SJCRH30 (cell line): ENCODE measurements at places on chromosomes 7 and 10. TPM values are rescaled to one million over a fixed set of nuclear protein-coding genes. Genes with fewer than 3 reads are reported as not detected.

Gene IMPDH1
- 43.2 and 47.9 TPM in 2 replicates for total RNA-seq

DNA sequence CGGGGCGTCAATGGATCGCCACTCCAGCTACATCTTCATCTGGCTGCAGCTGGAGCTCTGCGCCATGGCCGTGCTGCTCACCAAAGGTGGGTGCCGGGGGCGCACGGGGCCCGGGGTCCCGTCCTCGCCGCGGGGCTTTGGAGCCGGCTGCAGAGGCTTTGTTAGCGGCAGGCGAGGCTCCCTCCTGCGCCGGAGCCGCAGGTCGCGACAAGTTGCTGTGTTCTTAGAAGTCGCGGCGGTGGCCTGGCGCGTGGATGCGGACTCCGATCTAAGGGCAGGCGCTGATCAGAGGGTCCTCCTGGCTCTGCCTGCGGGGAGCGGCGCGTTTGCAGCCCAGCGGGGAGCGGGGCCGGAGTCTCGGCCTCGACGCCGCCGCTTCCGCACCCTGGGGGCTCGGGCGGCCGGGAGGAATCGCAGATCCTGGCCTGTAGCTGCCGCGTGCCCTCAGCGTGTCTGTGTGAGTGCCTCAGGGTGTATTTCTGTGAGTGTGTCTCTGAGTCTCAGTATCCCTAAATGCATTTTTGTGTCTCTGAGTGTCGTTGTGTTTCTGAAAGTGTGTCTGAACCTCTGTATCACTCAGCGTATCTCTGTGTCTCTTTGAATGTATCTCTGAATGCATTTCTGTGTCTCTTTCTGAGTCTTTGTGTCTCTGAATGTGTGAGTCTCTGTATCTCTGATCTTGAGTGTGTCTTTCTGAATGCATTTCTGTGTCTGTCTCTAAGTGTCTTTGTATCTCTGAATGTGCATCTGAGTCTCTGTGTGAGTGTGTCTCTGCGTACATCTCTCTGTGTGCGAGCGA lies 766 bp downstream of the BAMBI start:
- peak; percentile 52 for DNase-seq

- DNase-seq = no peak
Measured at GRCh38 chr7:28330384-28331070, 81.8 kb upstream of the CREB5 start.

DNA sequence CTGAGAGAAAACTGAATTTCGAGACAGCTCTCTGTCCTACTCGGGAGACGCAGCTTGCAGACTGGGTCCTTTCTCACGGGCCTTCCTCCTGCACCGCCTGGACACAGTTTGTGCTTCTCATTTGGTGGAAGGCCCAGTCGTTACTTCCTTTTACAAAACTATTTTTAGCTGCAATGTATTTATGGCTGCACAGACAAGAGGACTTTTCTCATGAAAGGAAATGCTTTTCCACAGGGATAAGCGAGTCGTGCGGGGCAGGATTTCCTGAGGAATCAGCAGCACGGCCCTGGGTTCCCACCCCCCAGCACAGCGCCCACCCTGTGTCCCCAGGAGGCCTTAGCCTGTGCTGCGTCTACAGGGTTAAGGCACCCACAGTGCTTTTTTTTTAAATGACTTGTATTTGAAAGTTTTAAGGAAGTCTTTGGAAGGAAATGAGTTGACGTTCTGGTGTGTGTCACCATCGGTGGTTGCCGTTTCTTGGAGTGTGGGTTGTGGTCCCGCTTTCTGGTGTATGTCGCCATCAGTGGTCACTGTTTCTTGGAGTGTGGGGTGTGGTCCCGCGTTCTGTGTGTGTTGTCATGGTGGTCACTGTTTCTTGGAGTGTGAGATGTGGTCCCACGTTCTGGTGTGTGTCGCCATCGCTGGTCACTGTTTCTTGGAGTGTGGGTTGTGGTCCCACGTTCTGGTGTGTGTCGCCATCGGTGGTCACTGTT lies 50.9 kb downstream of the INPP5A start:
- DNase-seq = no peak

- DNase-seq = no peak
Measured at GRCh38 chr10:114507449-114507848, 103.1 kb upstream of the AFAP1L2 start.

- DNase-seq = no peak
Measured at GRCh38 chr10:11195623-11196022, 178.0 kb downstream of the CELF2 start.

GRCh38 chr10:18313140-18313530 lies 172.9 kb downstream of the CACNB2 start:
- no peak for DNase-seq

DNA sequence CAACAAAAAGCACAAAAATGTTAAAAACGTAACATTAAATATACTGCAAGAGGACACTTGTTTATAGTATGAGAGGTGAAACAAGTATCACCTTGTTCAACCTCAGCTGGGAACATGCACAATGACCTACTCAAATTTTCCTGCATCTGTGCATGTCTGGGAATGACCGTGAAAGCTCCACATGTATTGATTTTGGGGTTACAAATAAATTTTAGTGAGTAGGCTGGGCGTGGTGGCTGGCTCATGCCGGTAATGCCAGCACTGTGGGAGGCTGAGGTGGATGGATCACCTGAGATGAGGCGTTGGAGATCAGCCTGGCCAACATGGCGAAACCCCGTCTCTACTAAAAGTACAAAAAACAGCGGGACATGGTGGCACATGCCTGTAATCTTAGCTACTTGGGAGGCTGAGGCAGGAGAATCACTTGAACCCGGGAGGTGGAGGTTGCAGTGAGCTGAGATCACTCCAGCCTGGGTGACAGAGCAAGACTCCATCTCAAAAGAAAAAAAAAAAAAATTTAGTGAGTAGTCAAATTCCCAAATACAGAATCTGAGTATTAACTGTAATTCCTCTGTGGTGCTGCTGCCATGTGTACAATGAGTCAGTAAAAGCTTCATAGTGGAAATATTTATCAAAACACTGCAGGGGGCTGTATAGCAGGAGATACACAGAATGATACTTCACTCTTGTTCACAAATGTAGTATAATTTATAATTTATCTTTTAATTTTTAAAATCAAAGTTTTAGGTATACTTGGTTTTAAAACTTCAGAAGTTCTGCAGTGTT lies 41.1 kb downstream of the SUGCT start:
- DNase-seq = no peak

Gene ARPC1A
- 130 and 132 TPM in 2 replicates for total RNA-seq

DNA sequence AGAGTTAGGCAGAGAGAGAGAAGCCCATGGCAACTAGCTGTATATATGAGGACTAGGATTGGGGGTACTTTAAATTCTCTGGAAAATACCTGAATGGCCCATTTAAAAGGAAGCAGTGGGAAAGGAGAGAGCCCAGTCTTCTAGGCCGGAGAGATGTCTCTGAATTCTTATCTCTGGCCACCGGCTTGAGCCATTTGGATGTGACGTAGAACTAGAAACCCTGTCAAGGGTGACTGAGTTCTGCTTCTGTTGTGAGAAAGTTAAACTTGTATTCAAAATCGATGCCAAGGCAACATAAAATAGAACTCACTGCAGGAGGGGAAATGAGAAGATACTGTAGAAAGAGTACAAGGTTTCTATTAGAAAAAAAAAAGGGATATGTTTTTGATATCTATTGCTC lies 6.3 kb upstream of the GSTK1 start:
- DNase-seq = no peak

GRCh38 chr10:6239213-6239991 lies 36.7 kb downstream of the PFKFB3 start:
- DNase-seq = peak; percentile 80

Gene CTTNBP2
- 0.38 and 0.43 TPM in 2 replicates for total RNA-seq

GRCh38 chr10:100004805-100005510 lies 4.8 kb downstream of the DNMBP start:
- DNase-seq = no peak

DNA sequence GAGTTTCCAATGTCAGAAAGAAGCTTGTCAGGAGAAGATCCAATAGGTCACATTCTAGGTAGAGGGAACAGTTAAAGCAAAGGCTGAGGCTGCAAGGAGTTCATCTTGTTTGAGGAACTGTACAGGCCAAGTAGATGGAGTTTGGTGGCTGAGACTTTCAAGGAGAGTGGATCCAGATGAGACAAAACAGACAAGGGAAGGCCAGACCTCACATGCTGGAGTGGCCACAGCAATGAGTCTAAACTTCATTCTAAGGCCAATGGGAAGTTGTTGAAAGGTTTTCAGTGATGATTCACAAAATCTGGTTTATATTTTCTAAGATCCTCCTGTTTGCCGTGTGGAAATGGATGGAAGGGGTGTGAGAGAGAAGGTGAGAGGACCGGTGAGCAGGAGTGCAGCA lies 40.0 kb downstream of the EPDR1 start:
- no peak for DNase-seq

Gene HDAC9
- total RNA-seq = 1.4 and 2.5 TPM in 2 replicates

- DNase-seq = no peak
Measured at GRCh38 chr10:104351061-104351702, 2.5 kb upstream of the CFAP58 start.

- DNase-seq = no peak
Measured at GRCh38 chr7:115475206-115475605, 553.3 kb downstream of the MDFIC start.

GRCh38 chr10:71767420-71768035 lies 5.8 kb downstream of the VSIR start:
- peak; percentile 69 for DNase-seq

- no peak for DNase-seq
Measured at GRCh38 chr10:6478722-6479121, 101.4 kb downstream of the PRKCQ start.
